Panc1 (cell line): ENCODE measurements at places on chromosomes 3 and 15.
A peak's percentile ranks its signal among the peaks of the same experiment; 100 is the strongest.

DNA sequence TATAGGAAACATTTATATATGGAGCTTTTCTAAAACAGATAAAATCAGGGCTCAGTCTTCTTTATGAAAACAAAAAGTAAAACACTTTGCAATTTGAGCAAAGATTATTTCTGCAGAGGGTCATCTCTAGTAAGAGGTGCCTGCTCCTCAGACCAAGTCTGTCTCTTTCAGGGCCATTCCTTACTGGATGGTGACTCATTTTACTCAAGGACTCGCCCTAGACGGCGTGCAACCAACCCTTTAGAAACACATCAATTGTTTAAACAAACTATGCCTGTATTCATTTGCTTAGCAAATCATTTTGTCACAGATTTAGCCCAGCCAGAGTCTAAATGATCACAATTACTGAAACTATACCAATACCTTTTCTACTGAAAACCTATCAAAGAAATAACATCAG lies 242.8 kb upstream of the ICE2 start:
- DNase-seq: no peak

DNA sequence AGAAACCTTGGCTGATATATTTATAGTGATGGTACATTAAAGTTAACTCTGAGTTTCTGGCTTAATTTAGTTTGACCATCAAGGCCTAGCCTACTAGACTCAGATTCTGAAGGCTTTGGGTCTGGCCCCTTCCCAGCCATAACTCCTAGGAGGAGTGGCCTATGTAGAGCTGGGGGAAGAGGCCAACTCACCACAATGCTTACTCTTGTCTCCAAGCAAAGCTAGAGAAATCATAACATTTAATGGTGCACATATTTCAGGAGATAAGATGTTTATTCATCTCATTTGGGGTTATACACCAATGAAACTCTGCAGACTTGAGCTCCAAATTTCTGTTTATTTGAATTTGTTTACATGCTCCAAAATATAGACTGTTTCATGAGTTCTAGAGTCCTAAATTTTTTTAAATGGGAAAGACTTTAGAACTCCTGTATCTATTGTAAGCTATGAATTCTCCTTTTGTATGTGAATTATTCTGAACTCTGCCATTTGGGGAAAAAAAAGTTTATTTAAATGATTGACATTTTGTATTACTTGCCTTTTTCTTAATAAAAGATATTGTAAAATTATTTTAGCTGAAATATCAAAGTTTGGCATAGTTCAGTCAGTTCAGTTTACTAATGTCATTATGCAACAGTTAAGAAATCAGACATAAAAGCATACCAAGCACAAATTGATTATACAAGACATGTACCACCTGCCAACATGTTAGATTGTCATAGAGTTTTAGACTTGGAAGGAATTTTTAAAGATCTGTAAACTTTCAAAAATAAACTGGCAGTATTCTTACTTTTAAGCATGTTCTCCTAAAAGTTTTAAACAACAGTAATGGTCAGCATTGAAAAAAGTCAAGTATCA lies 143.4 kb upstream of the NR2E3 start:
- no peak for DNase-seq

DNA sequence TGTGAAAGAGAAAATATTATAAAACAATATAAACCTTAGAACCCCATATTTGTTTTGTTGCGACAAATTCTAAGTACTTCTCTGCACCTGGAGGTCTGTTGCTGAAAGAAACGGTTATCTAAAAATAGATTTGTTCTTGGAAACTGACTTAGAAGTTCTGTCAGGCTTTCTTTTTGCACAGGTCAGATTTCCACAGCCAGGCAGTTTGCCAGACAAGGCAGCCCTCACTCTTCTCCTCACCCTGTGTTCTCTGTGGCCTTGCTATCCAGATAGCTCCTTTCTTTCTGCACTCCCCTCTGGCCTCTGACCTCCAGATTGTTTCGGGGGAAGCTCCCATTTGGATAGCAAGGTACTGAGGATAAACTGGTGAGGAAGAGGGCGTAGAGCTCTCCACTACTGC lies 413.3 kb upstream of the ONECUT1 start:
- DNase-seq: no peak

- DNase-seq: no peak
Measured at GRCh38 chr3:101890716-101891115, 41.4 kb downstream of the NFKBIZ start.

DNA sequence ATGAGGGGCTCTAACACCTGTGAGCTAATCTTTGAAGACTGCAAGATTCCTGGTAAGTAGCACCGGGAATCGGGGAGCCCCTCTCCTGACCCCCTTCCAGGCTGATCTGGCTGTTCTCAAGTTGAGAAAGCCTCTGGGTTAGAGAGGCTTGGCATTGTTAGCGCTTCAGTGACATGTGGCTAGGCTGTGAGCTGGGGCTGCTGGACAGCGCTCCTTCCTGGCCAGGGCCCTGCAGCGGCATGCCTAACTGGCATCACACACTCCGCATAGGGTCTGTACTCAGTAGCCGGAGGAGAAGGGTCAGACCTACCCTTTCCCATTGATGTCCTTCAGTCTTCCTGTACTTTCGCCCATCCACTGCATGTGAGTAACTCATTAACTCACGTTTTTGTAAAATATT lies 7.4 kb downstream of the IVD start:
- no peak for DNase-seq

DNA sequence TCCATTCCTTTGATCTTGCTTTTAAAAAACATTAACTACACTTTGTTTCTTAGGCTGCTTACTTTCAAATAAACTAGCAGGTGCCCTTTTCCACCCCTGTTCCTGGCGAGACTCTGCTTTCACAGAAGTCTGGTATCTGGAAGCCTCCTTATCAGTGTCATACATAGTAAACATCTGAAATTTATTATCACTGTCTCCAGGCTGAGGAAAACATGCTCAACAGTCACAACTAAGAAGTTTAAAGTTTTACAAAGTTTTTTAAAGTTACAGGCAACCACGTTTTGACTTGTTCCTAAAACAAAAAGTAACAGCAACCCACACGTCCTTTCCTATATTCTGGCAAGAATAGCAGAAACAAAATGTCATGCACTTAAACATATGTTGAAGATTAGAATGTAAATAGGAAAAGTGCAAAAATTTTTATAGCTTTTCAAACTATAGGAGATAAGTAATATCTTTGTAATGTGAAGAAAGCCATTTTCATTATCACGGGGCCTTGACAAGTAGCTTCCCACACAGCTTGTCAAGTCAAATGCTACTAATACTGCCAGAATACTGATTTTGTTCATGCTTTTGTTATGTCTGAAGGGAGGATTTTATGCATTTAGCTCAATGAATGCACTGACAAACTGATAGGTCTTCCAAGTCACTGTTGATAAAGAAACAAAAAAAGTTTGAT lies 275.2 kb upstream of the KCNMB2 start:
- no peak for DNase-seq

DNA sequence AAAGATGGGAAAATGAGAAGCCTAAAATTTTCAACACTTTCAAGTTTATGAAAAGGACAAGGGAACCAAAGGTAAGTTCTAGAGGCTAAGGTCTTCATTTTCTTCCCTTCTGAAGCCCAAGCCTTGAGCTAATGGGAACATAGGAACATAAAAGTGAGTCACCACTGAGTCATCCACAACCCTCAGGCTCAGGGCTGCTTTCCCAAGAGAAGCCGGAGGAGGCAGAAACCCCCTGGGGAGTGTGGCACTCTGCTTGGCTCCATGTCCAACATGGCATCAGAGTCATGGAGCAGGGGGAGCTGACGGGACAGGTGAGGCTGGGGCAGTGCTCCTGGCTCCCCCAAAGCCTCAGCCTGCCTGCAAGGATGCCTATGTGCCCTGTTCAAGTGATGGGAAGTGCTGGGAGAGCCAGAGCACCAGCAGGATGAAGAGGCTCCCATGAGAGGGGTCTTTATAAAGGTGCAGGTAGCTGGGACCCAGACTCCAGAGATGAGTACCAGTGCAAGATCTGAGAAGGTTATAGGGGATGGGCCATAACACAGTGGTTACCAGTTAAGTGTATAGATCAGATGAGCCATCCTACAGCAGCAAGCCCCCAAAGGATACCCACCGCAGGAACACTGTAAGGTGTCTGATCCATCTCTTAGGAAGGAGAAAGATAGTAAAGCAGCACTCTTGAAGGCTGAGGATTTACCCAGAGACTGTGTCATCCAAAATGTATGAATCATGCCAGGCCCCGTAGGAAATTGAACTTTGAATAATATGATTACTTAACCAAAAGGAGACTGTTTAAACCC lies 31.8 kb upstream of the RYR3 start:
- DNase-seq: peak; percentile 57

DNA sequence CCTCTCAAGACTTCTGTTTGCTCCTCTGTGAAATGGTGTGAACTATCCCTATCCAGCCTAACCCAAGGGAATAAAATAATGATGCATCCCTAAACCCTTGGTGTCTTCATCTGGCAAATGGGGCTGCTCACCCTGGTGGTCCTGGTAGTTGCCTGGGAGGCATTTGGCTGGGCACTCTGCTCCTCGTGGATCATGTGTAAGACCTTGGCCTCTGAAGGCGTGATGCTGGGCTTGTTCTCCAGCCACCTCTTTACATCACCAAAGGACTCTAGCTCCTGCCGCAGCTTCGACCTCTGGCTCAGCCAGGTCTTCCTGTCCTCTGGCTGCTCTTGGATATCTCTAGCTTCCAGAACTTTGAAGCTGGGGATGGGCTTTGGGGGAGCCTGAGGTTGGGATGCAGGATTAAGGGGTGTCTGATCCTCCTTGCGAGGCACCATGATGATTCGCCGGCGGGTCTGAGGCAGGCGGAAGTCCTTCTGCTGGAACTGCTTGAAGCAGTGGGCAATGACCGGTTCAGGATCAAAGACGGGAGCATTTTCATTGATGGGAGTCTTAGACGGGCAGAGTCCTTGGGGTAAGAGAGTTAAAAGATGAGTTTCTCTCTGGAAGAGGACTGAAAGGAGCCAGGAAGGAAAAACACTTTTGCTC lies 7.1 kb downstream of the EFCAB12 start:
- DNase-seq: no peak

DNA sequence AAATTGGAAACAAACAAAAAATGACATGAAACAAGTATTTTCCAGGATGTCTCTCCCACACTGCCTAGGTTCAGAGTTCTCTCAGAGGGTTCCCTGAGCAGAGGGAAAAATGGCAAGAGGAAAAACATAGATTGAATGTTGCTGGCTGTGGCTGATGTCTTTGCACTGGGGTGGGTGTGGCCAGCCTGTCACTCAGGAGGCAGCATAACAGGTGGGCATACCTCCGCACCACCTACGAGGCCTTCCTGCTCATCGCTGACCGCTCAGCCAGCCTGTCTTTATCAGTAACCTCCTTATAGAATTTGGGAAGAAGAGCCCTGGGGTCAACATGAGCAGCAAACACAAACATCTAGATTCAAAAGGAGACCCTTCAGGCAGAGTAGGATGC lies 216.6 kb upstream of the UMPS start:
- no peak for DNase-seq

DNA sequence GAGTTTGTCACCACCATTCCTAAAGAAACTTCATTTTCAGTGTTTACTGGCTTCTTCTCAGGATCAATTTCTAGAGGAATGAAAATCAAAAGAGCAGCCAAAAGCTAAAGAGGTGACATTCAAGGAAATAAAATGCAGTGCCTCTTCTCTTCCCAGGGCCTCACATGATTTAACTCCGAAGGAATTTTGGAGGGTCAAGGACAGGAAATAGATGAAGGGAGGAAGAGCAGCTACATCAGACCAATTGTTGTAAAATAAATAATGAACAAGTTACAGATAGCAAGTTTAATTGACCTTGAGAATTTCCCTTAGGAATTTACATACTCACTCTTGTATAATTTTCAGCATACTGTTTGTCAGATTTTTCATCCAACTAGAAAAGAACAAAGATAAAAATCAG lies 78.1 kb downstream of the LRRFIP2 start:
- no peak for DNase-seq

DNA sequence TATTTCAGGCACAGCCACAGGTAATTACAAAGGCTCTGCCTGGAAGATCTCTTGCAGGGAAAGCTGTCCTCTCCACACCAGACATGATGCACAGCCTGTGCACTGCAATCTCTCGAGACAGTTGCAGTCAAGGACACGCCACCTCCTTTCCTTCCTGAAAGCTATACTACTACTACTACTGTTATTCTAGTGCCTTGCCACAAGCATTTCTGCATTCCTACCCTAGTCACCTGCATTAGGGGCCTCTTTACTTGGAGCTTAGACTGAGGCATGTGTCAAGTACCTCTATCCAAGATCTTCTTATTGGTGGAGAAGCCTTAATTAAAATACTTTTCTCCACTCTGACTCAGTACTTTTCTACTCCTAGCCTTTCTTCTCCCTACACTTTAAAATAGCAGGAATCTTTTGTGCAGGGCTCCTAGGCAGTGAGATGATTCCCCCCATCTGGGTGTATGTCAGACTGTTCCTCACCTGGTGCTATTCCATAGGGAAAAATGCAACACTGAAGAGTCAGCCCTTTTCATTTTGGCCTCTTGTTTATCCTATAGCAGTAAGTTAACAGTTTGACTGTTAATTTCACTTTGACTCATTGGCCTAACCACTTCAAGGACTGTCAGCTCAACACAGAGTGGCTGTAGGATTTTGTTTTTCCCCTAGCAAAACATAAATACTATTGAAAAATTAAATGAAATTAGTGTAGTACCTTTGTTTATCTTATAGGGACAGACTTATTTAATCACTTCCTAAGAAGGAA lies 78.9 kb downstream of the ESYT3 start:
- DNase-seq: no peak

- no peak for DNase-seq
Measured at GRCh38 chr3:76405196-76405595, 619.8 kb upstream of the ZNF717 start.

- no peak for DNase-seq
Measured at GRCh38 chr3:153574445-153574844, 412.4 kb downstream of the RAP2B start.

GRCh38 chr3:53486961-53487654 lies 7.3 kb upstream of the CACNA1D start:
- no peak for DNase-seq

GRCh38 chr3:123344175-123344906 lies 104.5 kb downstream of the ADCY5 start:
- DNase-seq: no peak

GRCh38 chr15:90291679-90292356 lies 26.3 kb downstream of the NGRN start:
- DNase-seq: no peak

- DNase-seq: no peak
Measured at GRCh38 chr3:189787632-189788031, 156.4 kb downstream of the TP63 start.

DNA sequence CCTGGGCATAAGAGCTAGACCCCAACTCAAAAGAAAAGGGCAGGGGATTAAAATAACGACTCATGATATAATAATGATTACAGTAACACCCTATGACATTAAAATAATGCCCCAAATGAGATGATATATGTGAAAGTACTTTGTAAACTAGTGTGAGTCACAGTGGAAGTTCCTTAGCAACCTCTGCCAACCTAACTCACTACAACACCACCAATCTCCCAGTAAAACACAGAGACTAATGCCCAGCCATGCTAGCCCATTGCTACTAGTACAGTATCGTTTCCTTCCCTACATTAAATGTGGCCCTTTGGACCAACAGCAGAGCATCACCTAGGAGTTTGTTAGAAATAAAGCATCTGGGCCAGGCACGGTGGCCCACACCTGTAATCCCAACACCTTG lies 11.2 kb upstream of the ADAMTS7 start:
- DNase-seq: no peak

- DNase-seq: no peak
Measured at GRCh38 chr15:90481023-90481422, 48.7 kb upstream of the CRTC3 start.

- no peak for DNase-seq
Measured at GRCh38 chr3:122077293-122078234, 22.4 kb downstream of the CD86 start.
